ENCODE measurements at places on chromosomes 7 and 10. TPM values are rescaled to one million over a fixed set of nuclear protein-coding genes. Genes with fewer than 3 reads are reported as not detected.

ZNF727 gene
- total RNA-seq: not detected

DNA sequence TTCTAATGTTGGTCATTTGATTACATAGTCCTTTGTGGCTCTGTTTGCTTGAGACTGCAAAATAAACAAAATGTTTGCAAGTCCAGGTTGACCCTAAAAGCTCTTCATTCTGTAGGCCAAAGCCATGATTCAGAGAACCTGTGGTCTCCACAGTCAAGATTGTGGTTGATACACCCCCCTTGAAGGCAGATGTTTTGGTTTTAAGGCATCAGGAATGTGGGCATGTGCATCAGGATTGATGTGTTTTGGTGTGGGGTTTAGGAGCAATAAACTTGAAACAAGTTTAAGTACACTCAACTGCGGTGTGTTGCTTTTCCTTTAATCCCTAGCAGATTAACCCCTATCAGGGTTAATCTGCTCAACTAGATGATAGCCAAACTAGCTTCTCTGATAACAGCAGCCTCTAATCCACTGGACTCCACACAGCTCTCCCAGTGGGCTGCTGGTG is 379.1 kb upstream of the GALNT17 start:
- no peak overlapping the region for H3K4me3 ChIP-seq
- H3K27me3 ChIP-seq: no peaks in the 10 kb centered on the region
- H3K27ac ChIP-seq: no peak overlapping the region
- peaks cover 40% of the 10 kb centered on the region for H3K4me1 ChIP-seq
- no peak for DNase-seq

- H3K4me3 ChIP-seq: no peak overlapping the region
- no peak for DNase-seq
- peaks cover 87% of the 10 kb centered on the region for H3K36me3 ChIP-seq
- no peak overlapping the region for H3K27ac ChIP-seq
- H3K27me3 ChIP-seq: no peaks in the 10 kb centered on the region
- H3K4me1 ChIP-seq: no peaks in the 10 kb centered on the region
Measured at GRCh38 chr10:35012781-35013180, 77.4 kb downstream of the CUL2 start.

RNF133 gene
- 15.8 TPM for total RNA-seq

CDNF gene
- total RNA-seq: 4.2 TPM

GRCh38 chr10:43315535-43316207 is 48.8 kb upstream of the RASGEF1A start:
- H3K36me3 ChIP-seq: no peaks in the 10 kb centered on the region
- H3K27ac ChIP-seq: no peak overlapping the region
- peaks cover 10% of the 10 kb centered on the region for H3K4me1 ChIP-seq

Data from stomach (tissue), 19 donors.